ENCODE measurements at places on chromosomes 1 and 21.

DNA sequence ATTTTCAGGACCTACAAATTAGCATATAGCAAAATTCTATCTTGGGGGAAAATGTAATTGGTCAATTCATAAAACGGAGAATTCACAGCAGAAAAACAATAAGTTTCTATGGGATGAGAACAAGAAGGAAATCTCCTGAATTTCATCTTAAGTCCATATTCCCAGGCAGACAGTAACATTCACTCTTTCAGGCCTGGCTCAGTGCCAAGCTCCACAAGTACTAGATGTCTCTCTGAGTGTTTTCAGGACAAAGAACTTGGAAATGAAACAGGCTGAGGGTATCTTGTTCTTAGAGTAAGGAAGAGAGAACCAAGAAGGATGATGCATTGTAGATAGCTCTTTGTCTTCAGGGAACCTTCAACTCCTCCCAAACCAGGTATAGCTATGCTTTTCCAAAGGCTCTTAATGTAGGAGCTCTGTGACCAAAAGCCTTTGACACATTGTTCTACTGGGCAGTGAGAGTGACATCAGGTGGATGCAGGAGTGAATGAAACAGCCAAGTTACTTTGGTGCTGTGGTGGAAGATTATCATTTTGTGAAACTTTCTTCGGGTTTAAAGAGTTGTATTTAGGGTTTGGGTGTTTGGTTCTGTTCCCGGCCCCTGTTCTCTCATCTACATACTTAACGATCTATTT lies 298.3 kb downstream of the GPATCH2 start:
- no peak for DNase-seq

- DNase-seq = no peak
Observed at GRCh38 chr21:42306366-42307035, 8.7 kb downstream of the TFF3 start.

- DNase-seq = no peak
Observed at GRCh38 chr1:177170756-177171535, at the start of gene BRINP2. Gene BRINP2, plus strand, starts transcription at chr1:177170958. Its CDS starts 58,919 bp downstream, at chr1:177229877.

- DNase-seq = no peak
Observed at GRCh38 chr1:13766592-13767564, 66.9 kb downstream of the PRDM2 start.

- DNase-seq = no peak
Observed at GRCh38 chr1:46413596-46413985, 19.5 kb downstream of the FAAH start.

DNA sequence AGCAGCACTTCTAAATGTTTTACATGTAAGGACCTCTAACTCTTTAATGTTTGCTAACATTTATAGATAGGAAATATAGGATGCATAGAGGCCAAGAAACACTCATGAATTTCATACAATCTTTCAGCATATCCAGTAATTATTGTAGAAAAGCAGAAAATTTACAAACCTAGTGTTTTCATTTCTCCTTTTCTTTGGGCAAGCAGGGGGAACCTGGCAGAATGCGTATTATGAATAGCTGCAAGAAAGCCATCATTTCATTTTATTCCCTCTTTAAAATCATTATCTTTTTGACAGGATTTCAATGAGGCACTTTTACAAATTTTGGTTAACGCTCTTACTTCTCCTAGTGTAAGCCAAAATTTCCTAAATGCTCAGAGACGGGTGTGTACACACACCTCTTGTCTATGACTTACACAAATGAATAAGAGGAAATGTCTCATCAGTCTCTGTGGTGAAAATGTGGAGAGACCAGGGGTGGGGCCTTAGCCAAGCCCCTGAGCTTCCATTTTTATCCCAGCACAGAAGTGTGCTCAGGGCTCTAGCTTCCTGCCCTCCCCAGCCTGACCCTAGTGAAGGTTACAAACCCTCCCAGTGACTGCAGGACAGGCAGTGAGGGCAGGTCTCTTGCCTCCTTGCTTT lies 91.6 kb downstream of the LRRC8C start:
- DNase-seq = peak; percentile 25

GRCh38 chr21:46062471-46063211 lies 35.3 kb upstream of the COL6A2 start:
- DNase-seq = no peak

- no peak for DNase-seq
Observed at GRCh38 chr1:85847356-85847755, 139.1 kb upstream of the ZNHIT6 start.

DNA sequence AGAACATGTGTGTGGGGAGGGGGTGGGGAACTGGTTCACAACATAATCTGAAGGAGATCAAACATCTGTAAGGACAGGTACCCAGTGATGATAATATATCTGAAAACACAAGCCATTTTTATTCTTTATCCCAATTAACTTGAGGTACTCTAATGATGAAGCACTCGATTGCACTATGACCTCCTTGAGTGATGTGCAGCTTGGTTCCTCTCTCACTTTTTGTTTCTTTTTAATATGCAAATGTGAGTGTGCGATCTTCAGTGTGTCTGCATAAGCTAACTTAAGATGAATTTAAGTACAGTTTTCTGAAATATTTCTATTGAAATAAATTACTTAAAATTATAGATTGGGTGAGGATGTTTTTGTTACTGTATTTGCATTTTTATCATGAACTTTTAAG lies 50.6 kb upstream of the ANGPTL1 start:
- no peak for DNase-seq

GRCh38 chr21:43315244-43316137 lies 111.4 kb downstream of the SIK1 start:
- no peak for DNase-seq

GRCh38 chr1:228108742-228109072 lies 392 bp downstream of the MRPL55 start:
- DNase-seq = no peak

DNA sequence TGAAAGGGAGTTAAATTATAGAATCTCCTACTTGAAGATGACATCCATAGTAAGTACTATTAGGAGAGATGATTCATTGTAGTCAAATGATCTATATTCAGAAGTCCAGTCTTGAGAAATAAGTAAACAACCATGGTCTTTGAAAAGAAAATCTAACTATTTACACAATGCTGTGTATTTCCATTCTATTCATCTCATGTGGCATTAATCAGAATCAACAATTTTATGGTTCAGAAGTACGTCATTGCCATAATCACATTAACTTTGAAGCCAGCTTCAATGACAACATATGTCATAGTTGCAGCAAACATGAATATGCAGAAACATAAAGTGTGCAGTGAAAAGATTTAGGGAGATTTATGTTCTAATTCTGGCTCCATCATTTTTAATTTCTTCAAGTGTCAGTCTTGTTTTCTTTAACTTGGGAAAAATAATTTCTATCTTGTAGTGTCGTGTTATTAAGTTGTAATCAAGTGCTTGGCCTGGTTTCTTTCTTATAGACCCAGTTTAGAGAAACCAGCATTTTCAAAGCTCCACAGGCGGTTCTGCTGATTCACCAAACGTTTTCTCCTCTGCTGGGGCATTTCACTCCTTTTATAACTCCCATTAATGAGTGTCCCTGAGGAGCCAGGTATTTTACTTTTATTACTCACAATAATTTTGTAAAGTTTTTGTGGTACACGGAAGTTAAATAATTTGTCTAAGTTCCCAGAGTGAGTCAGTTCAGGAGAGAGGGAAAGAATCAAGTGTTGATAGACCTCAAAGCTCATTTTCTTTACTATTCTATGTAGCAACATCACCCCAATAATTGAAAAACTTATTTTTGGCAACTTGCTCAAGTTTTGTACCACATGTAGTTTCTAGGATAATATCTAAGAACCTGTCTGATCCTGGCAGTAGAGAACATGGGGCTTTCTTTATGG lies 35.9 kb upstream of the PTGS2 start:
- DNase-seq = no peak

GRCh38 chr1:109770331-109771095 lies 6.8 kb upstream of the EPS8L3 start:
- no peak for DNase-seq

DNA sequence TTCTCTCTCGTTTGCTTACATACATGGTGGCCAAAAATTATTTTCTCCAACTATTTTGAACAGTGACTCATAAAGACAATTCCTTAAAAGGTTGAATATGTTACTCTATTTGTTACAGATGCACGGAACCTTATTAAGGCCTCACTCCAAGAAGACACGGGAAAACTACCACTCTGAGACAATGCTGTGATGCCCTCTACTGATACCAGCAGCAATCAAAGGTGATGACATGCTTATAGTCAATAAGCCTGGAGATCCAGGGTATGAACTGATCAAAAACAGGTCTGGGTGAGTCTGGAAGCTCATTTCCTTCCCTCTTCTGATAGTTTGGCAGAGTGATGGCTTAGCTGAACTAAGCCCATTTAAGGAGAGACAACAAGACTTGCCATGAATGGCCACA lies 563.0 kb downstream of the LRRIQ3 start:
- no peak for DNase-seq

GRCh38 chr1:13956393-13956792 lies 256.4 kb downstream of the PRDM2 start:
- no peak for DNase-seq

DNA sequence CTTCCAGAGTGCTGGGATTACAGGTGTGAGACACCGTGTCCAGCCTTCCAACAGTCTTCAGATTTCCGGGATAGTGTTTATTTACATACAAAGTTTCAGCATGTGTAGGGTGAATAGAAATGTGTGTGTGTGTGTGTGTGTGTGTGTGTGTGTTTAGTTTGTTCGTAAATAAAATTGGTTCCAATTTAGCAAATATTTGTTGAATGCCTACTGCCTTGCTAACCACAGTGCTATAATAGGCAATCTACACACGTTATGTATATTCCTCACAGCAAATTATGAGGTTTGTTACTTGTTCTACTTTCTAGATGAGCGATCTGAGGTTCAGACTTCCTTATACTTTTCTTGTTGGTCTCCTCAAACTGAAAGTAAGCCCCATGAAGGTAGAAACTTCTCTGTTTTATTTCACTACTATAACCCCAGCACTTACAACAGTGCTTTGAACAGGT lies 32.8 kb upstream of the EPS15 start:
- no peak for DNase-seq

DNA sequence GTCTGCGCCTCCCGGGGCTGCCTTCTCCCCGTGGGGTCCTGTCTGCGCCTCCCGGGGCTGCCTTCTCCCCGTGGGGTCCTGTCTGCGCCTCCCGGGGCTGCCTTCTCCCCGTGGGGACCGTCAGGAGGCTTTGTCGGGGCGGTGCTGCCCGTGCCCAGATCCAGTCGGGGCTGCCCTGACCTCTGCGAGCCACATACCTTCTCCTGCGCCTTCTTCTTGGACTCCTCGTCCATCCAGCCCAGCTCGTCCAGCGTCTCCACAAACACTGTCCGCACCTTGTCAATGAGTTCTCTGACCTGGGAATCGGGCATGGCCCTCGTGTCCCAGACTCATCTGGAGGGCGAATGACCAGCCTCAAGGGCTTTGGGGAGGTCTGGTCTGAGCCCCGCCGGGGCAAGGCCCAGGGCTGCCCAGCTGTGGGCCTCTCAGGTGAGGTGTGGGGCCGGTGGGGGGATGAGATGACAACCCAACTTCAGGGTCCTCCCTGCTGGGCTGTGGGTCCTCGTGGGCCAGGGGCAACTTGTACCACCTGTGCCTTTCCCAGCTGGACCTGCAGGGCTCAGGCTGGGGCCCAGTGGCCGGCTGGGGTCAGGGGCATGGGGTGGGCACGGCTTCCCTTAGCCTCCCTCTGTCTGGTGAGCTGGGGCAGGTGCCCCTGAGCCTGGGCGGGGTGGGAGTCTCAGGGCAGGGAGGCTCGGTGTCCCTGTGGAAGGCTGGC lies 9.4 kb downstream of the PRXL2B start:
- DNase-seq = no peak

GRCh38 chr1:246647513-246647912 lies 76.7 kb upstream of the SCCPDH start:
- DNase-seq = no peak

DNA sequence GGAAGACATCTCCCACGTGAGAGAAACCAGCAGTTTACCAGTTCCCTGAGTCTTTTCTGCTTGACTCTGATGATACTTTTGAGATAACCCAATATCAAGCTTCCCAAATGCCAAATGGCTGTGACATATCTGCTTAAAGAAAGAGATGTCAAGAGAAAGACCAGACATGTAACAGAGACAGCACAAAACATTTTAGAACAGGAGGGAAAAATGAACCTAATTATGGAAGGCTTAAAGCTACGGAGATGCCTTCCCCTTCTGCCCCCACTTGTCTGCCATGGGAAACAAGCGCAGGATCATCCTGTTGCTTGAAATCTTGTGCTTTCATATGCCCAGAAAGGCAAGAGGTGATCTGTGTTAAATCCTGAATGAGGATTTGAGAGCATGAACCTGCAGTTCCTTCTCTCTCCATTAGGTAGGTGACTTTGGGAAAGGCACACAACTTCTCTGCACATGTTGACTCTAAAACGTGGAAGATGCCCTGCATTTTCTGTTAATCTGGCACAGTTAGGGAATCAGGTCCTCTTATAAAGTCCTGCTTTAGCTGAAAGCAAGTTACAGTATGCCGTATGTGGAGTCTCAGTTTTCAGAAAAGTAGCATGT lies 46.7 kb upstream of the MTR start:
- no peak for DNase-seq

- DNase-seq = no peak
Observed at GRCh38 chr1:57109883-57110282, 144.1 kb upstream of the C8B start.

- no peak for DNase-seq
Observed at GRCh38 chr1:214363386-214363785, 82.4 kb downstream of the SMYD2 start.

DNA sequence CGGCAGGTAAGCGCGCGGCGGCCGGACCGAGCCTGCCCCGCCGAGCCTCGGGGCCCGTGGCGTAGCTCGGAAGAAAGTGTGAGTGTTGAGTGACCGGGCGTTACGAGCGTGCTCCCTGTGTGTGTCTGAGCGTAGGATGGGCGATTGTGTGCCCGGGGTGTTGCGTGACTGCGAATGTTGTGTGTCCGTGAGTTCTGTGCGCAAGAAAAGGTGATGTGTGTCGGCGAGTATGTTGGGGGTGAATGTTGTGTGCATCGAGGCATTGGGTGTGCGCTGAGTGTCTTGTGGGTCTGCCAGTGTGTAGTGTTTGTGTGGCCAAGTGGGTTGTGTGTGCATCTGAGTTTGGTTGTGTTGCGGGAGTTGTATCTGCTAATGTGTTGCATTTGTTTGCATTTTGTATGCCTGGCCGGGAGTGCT lies 398 bp downstream of the PTPRU start:
- no peak for DNase-seq

GRCh38 chr1:113391649-113392271 lies 1.4 kb downstream of the MAGI3 start:
- no peak for DNase-seq

DNA sequence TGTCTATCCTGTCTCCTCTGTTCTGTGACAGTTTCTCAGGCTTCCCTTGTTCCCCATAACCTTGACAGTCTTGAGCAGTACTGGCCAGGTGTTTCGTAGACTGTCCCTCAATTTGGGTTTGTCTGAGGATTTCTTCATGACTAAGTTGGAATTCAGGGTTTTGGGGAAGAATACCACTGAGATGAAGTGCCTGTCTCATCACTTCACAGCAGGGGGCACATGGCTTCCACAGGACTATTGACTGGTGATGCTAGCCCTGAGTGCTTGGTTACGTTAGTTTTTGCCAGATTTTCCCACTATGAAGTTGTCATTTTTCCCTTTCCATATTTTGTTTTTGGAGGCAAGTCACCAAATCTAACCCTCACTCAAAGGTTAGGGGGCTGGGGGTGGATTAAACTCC lies 45.7 kb downstream of the CDCP2 start:
- no peak for DNase-seq
